Ureter (tissue), 1 donor: ENCODE measurements at places on chromosomes 11 and 22.

DNA sequence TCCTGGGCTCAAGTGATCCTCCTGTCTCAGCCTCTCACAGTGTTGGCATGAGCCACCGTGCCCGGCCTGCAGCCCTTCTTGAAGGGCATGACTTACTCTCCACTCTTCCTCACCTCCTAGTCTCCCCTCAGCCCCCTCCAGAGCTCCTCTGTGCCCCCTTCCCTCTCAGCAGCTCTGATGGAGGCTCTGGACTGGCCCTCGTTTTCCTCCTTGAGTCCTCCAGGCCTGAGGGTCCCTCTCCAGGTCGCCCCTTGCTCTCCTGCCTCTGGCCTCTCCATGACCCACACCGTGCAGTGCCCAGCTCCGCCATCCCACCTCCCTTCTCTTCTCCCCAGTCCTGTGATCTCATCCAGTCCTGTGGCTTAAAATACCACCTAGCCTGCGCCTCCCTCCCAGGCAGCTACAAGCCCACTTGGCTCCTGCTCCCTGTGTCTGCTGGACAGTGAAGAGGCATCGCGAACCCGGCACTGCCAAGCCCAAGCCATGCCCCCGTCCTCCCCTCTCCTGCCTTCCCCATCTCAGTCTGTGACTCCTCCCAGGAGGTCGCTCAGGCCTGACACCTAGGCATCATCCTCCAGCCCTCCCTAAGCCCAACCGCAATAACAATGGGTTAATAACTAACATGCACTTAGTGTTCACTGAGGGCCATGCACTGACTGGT is 11.9 kb downstream of the KCNJ4 start:
- no peak for DNase-seq

GRCh38 chr11:62856333-62856895 is 17.0 kb upstream of the WDR74 start:
- no peak for DNase-seq

DNA sequence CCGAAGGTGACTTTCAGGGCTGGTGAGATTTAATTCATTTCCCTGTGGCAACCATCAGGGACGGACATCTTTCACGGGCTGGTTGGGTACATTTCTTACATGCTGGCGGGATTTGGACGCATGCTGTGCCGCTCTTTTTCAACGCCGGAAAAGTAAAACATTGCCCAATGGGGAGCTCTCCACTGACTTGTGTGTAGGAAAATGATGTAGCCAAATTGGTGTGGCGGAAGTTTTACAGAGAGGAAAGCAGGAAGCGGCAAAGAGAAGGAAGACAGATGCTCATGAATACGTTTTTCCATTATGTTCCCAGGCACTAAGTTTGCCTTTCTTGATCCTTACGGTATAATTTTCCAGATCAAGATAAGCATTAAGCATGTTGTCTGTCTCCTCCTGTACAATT is 375.8 kb downstream of the NTM start:
- no peak for DNase-seq

GRCh38 chr11:68044898-68045351 is 6.1 kb downstream of the TCIRG1 start:
- no peak for DNase-seq

DNA sequence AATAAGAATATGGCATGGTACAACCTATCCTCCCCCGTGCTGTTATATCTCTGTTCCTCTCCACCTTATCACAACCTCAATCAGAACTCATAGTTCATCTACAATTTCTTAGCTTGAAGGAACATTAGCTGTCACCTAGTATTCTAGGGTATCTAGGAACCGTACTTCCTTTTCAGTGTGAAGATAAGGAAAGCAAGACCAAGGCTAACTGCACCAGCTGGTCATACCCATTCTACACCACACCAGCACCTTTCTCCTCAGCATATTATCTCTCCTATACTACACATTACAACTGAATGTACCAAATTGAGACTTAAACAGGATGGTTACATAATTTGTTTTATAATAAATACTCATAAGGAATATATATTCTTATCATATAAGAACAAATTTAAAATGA is 73.1 kb downstream of the ARHGAP32 start:
- no peak for DNase-seq

GRCh38 chr11:29300420-29300819 is 716.4 kb downstream of the KCNA4 start:
- no peak for DNase-seq

- no peak for DNase-seq
These were observed 15.9 kb downstream of the WNT11 start for GRCh38 chr11:76190376-76190775.

GRCh38 chr11:68436985-68437926 is 23.3 kb upstream of the PPP6R3 start:
- DNase-seq, result no peak

GRCh38 chr11:126645186-126645585 is 289.7 kb downstream of the ST3GAL4 start:
- DNase-seq, result no peak

GRCh38 chr11:12165237-12165875 is 55.0 kb downstream of the MICAL2 start:
- peak; percentile 37 for DNase-seq

- DNase-seq, result no peak
These were observed 55.9 kb downstream of the BTG4 start for GRCh38 chr11:111456086-111456858.

- no peak for DNase-seq
These were observed 11.9 kb downstream of the IFT27 start for GRCh38 chr22:36764060-36764459.

- no peak for DNase-seq
These were observed 102.3 kb downstream of the TP53I11 start for GRCh38 chr11:44848203-44848962.

GRCh38 chr11:3201112-3201581 is 17.5 kb downstream of the MRGPRG start:
- DNase-seq, result no peak

GRCh38 chr22:22060200-22061084 is 77.9 kb upstream of the TOP3B start:
- DNase-seq, result no peak

DNA sequence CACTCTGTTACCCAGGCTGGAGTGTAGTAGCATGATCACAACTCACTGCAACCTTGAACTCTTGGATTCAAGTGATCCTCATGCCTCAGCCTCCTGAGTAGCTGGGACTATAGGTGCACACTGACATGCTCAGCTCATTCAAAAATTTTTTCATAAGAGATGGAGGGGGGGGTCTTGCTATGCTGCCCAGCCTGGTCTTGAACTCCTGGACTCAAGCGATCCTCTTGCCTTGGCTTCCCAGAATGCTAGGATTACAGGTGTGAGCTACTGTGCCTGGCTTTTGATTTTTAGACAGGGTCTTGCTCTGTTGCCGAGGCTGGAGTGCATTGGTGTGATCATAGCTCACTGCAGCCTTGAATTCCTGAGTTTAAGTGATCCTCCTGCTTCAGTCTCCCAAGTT is 14.0 kb downstream of the PRAME start:
- no peak for DNase-seq

DNA sequence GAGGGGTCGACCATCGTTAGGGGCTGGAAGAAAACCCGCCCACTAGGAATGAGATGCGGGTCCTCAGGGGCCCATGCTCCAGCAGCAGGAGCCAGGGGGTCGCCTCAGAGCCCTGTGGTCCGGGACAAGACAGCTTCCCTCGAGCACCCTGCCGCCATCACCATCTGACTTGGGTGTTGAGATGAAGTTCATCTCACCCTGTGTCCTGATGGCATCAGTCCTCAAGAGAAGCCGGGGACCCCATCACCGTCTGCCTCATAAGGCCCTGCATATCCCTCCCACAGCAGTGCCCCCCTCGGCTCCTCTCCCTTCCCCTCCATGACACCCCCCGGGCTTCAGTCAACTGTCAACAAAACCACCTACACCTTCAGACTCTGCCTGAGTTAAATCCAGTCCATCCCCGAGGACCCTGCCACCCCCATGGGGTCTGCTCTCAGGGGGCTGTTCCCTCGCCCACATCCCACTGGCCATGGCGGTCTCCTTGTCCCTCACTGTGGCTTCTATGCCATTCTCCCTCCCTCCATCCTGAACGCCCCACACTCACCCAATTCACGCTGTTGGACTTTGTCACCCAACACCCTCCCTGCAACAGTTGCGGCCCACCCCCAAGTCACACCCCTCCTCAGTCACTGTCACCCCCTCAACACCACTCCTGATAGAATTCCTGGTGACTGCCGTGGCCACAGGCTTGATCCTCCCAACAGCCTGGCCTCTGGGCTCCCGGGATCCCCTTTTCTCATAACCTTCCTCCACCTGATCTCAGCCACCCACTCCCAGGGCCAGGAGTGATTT is 87.7 kb upstream of the RTL6 start:
- DNase-seq, result no peak

GRCh38 chr11:8230921-8231847 is 32.5 kb downstream of the LMO1 start:
- no peak for DNase-seq

GRCh38 chr11:127255209-127255608 is 254.6 kb upstream of the KIRREL3 start:
- DNase-seq, result no peak

- DNase-seq, result no peak
These were observed 63.5 kb downstream of the PPP6R2 start for GRCh38 chr22:50406416-50407170.

GRCh38 chr11:47234669-47235100 is 13.9 kb downstream of the ACP2 start:
- no peak for DNase-seq

GRCh38 chr22:39475902-39476301 is 19.1 kb downstream of the MGAT3 start:
- DNase-seq, result no peak

DNA sequence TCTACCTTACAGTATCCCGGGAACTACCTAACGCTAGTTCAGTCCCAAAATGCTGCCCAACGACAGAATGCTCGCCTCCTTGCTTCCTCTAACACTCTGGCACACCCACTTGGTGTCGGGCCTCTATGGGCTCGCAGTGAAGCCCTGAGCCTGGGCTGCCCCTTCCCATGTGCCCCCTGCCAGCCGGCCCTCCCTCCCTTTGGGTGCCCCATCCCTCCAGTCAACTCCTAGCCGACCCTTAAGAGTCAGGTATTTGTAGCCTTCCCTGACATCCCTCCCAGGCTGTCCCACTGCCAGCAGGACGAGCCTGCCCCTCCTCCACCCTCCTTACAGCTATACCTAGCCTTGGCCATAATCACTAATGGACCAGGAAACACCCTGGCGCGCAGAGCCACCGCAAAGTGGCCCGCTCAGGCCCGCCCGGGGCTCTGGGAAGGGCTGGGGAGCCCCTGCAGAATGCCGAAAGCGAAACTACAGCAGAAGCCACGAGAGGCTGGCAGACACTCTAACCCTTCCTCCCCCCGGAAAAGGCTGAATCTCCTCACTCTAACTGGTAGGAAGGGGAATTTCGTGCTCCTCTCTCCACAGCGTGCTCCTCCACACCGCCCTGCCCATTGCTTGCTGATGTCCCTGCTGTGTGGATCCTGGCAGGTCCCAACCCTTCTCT is 8.2 kb downstream of the CBX7 start:
- no peak for DNase-seq

- DNase-seq, result no peak
These were observed 62.4 kb upstream of the CCDC179 start for GRCh38 chr11:22922672-22923071.
